ENCODE measurements at places on chromosomes 13 and 19.

- DNase-seq: no peak
Observed at GRCh38 chr13:105902396-105902795, 633.1 kb downstream of the EFNB2 start.

DNA sequence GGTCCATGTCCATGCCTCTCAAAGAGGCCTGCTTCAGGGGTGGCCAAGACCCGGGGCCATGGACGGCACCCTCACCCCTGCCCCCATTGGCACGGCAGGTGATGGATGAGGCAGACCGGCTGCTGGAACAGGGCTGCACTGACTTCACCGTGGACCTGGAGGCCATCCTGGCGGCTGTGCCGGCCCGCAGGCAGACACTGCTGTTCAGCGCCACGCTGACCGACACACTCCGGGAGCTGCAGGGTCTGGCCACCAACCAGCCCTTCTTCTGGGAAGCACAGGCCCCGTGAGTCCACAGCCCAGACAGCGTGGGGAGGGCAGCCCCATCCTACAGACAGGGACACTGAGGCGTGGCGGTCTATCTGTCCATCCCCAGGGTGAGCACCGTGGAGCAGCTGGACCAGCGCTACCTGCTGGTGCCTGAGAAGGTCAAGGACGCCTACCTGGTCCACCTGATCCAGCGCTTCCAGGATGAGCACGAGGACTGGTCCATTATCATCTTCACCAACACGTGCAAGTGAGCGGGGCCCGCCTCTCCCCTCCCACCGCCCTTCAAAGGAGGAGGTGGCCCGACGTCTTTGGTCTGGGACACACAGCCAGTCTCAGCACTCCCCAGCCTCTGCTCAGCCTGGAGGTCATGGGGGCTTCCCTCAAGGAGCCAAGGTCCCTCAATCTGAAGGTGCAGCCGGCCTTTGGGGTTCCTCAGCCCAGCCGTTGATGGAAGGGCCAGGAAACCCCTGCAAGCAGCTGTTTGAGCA lies 2.9 kb downstream of the DDX49 start:
- DNase-seq: no peak

- DNase-seq: no peak
Observed at GRCh38 chr19:40438284-40438683, 5.9 kb downstream of the SERTAD3 start.

GRCh38 chr13:72983085-72983768 lies 75.6 kb upstream of the KLF5 start:
- DNase-seq: peak; percentile 2

- DNase-seq: no peak
Observed at GRCh38 chr13:20148501-20149183, 12.2 kb downstream of the GJA3 start.

- no peak for DNase-seq
Observed at GRCh38 chr13:84606616-84607015, 724.3 kb upstream of the SLITRK1 start.
